ENCODE measurements at places on chromosomes 11 and 22. TPM values are rescaled to one million over a fixed set of nuclear protein-coding genes. Genes with fewer than 3 reads are reported as not detected.

The UVRAG gene
- 29.5 TPM for total RNA-seq

The NRIP3 gene
- total RNA-seq = 0.92 TPM

The GAS2 gene
- 15.6 TPM for total RNA-seq

The DDIAS gene
- 4.4 TPM for total RNA-seq

The MMP8 gene
- not detected for total RNA-seq

The YPEL4 gene
- 0.48 TPM for total RNA-seq

The B4GALNT4 gene
- 185 TPM for total RNA-seq

The CNIH2 gene
- total RNA-seq = 21.3 TPM

The PSMA1 gene
- total RNA-seq = 126 TPM

The POTEH gene
- total RNA-seq = not detected

The OR5D13 gene
- not detected for total RNA-seq

The RAD9A gene
- total RNA-seq = 29.5 TPM

The SLC22A12 gene
- total RNA-seq = not detected

The P2RY2 gene
- total RNA-seq = 25.3 TPM

The ALDH3B1 gene
- total RNA-seq = 0.95 TPM

The OR52E4 gene
- not detected for total RNA-seq

The OR2AT4 gene
- not detected for total RNA-seq

The FERMT3 gene
- total RNA-seq = 3.5 TPM

The TUBA8 gene
- total RNA-seq = 1.7 TPM

The TBX1 gene
- total RNA-seq = 2.4 TPM

The LRRC10B gene
- total RNA-seq = 3.2 TPM

The CRYBB2 gene
- 0.33 TPM for total RNA-seq

The BCO2 gene
- 2.7 TPM for total RNA-seq

The MAPK12 gene
- 11.4 TPM for total RNA-seq

The RELT gene
- total RNA-seq = 2.9 TPM

The TCP11L1 gene
- 15.5 TPM for total RNA-seq

The MAPK11 gene
- total RNA-seq = 4.0 TPM

The UBQLNL gene
- 0.19 TPM for total RNA-seq

The KCTD14 gene
- 1.2 TPM for total RNA-seq

The MYBPC3 gene
- 1.8 TPM for total RNA-seq

The SLC6A5 gene
- total RNA-seq = not detected

The OR4S1 gene
- not detected for total RNA-seq

The CRYBB3 gene
- total RNA-seq = not detected

The TOMT gene
- total RNA-seq = not detected

The TMA7B gene
- total RNA-seq = not detected

The GRK3 gene
- 10.3 TPM for total RNA-seq

The OSM gene
- total RNA-seq = not detected

The TMEM41B gene
- total RNA-seq = 49.6 TPM

The RCOR2 gene
- total RNA-seq = 8.1 TPM

The PVALB gene
- total RNA-seq = 0.75 TPM

The C1QTNF6 gene
- 26.2 TPM for total RNA-seq

The DTX4 gene
- total RNA-seq = 79.2 TPM

The ANKK1 gene
- 0.36 TPM for total RNA-seq

Data from type B pancreatic cell (in vitro differentiated cells).